ELF-1 (cell line): ENCODE measurements at places on chromosomes 5 and 9.

- peak; percentile 89 for DNase-seq
Observed at GRCh38 chr9:94916956-94917355, 190.5 kb downstream of the AOPEP start.

DNA sequence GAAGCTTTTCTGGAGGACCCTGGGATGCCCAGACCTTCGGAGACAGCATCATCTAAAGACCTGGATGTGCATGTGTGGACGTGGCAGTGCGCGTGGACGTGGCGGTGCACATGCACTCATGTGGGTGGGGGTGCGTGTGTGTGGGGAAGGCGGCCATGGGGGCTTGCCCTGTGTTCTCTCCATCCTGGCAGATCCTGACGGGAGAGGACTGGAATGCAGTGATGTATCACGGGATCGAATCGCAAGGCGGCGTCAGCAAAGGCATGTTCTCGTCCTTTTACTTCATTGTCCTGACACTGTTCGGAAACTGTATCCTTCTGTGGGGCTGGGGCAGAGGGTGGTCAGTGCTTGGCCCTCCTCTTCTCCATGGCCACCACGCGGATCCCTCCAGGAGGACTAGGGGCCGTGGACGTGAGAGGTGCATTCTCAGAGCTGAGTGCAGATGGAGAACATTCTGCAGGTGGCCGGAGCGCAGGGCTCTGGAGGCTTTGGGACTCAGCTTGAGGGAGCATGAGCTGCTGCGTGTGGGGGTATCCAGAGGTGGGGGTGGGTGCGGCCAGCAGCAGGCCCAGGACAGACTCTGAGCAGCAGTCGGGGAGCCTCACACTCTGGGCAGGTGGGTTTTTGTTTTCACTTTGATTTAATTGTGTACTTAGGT lies 129.1 kb downstream of the CACNA1B start:
- no peak for DNase-seq

GRCh38 chr9:96651626-96652025 lies 3.5 kb downstream of the PRXL2C start:
- DNase-seq: no peak

DNA sequence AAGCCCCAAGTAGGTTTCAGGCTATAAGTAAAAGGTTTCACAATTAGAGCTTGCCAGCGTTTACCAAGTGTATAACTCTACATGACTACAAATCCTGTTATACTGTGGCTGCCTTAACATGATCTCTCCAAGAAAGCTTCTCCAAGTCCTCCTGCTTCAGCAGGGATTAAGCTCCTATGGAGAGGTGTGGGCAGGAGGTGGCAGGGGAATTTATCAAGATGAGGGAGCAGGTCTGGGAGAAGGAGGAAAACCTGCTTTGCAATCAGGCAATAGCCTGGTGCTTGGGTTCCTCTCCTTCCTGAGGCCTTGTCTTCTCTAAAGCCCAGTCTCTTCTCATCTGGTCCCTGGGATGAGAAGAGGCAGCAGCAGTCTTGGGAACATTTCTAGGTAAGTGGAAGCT lies 135.2 kb downstream of the TSSK1B start:
- DNase-seq: no peak

GRCh38 chr5:174195517-174195916 lies 150.0 kb downstream of the NSG2 start:
- DNase-seq: peak; percentile 25

GRCh38 chr5:160486573-160486972 lies 64.9 kb downstream of the PTTG1 start:
- no peak for DNase-seq
